ENCODE measurements at places on chromosomes 1 and 21. TPM values are rescaled to one million over a fixed set of nuclear protein-coding genes. Genes with fewer than 3 reads are reported as not detected.

The PCP4L1 gene
- not detected for total RNA-seq

The ZNF670 gene
- 2.1 TPM for total RNA-seq

The NVL gene
- total RNA-seq, result 31.8 TPM

The AADACL3 gene
- total RNA-seq, result not detected

The PRDM15 gene
- 4.7 TPM for total RNA-seq

The F13B gene
- total RNA-seq, result not detected

The OBSCN gene
- 8.5 TPM for total RNA-seq

The DTL gene
- total RNA-seq, result 9.8 TPM

The TMEM51 gene
- 6.3 TPM for total RNA-seq

The YBEY gene
- total RNA-seq, result 12.7 TPM

The LAMC2 gene
- total RNA-seq, result 1,917 TPM

The SERPINC1 gene
- total RNA-seq, result not detected

The C1orf146 gene
- total RNA-seq, result not detected

The KIF26B gene
- total RNA-seq, result 1.4 TPM

The COL6A2 gene
- total RNA-seq, result 41.6 TPM

The GPX7 gene
- 91.3 TPM for total RNA-seq

The VAMP4 gene
- 7.4 TPM for total RNA-seq

The CNKSR1 gene
- 46.1 TPM for total RNA-seq

The KRTAP10-12 gene
- total RNA-seq, result not detected

The NOS1AP gene
- 6.3 TPM for total RNA-seq

The SERINC2 gene
- total RNA-seq, result 12.2 TPM

The GFI1 gene
- under 0.01 TPM for total RNA-seq

The OR10Z1 gene
- total RNA-seq, result not detected

The BSND gene
- total RNA-seq, result not detected

The SPRR4 gene
- not detected for total RNA-seq

The ANXA9 gene
- total RNA-seq, result 0.39 TPM

The CD247 gene
- not detected for total RNA-seq

The DIRAS3 gene
- total RNA-seq, result not detected

The TTC22 gene
- 22.6 TPM for total RNA-seq

The RRP15 gene
- 2.0 TPM for total RNA-seq

All from placental epithelial cell (primary cell).